ENCODE measurements at places on chromosomes 5 and 9.

DNA sequence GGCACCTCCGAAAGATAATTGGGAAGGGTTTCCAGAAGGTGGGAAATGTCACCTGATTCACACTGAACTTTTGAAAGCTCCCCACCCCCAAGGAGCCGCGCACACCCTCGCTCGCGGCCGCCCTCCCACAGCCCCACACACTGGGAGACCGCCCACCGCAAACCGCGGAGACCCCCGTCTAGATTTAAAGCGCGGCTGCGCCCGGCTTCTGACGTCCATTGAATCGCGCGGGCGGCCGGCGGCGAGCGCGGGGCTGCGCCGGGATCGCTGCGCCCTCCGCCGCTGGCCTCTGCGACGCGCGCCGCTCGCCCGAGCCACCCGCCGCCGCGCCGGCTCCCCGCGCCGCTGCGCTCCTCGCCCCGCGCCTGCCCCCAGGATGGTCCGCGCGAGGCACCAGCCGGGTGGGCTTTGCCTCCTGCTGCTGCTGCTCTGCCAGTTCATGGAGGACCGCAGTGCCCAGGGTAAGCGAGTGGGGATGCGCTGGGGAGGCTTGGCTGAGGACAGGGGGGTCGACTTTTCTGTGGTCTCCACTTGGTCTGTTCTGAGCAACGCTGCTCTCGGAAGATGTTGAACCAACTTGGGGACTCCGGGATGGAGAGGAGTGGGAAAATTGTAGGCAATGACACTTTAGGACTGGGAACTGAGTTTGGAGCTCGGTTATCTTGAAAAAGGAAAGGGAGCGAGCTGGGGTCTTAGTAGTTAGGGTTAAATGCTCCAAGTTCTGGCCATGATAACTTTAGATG is at the start of gene FST:
TSS of gene FST (plus strand) at position 214 of the 743 bp plus-strand sequence. CDS start at position 377, 163 bp downstream.
- no peak for DNase-seq

DNA sequence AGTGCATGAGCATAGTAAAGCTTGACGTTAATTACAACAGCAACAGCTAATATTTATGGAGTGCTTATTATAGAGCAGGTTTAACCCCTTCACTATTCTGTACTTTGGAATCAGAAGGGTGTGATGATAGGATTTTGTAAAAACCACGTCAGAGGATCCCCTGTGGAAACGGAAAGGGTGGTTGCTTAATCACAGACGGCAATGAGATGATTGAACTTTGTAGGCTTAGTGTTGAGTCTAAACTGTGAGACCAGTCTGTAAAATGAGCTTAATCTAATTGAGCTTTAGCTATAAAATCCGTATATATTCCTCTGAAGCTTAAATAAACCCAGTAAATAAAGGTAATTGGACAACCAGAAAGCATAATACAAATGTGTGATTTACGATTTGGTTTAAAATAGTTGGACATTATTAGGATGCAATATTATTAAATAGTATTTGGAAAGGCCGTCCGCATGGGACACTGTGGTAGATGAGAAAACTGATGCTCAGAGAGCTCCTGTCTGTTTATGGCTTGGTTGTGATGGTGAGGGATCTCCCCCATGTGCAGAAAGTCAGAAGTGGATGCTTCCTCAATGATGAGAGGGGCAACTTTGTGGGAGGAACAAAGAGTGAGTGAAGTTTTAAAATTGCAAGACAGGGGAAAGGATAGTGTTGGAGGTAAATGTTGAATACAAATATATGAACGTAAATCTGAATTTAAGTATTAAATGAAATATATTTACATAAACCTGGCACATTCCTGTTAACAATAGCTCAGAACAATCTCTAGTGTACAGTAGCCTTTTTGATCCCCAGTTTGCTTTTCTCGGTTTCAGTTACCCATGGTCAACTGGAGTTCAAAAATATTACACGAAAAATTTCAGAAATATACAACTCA is 23.4 kb upstream of the SCGB3A2 start:
- DNase-seq, result no peak

GRCh38 chr9:107794259-107794658 is 304.7 kb upstream of the KLF4 start:
- DNase-seq, result no peak

DNA sequence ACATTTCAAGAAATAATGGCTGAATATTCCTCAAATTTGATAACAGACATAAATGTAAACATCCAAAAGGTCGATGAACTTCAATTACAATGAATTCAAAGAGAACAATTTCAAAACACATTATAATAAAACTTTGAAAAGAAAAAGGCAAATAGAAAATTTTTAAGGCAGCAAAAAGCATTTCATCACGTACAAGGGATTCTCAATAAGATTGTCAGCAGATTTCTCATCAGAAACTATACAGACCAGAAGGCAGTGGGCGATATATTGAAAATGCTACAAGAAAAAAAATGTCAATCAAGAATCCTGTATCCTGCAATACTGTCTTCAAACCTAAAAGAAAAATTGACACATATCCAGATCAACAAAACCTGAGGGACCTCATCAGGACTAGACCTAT is 62.0 kb downstream of the EDIL3 start:
- DNase-seq, result no peak

DNA sequence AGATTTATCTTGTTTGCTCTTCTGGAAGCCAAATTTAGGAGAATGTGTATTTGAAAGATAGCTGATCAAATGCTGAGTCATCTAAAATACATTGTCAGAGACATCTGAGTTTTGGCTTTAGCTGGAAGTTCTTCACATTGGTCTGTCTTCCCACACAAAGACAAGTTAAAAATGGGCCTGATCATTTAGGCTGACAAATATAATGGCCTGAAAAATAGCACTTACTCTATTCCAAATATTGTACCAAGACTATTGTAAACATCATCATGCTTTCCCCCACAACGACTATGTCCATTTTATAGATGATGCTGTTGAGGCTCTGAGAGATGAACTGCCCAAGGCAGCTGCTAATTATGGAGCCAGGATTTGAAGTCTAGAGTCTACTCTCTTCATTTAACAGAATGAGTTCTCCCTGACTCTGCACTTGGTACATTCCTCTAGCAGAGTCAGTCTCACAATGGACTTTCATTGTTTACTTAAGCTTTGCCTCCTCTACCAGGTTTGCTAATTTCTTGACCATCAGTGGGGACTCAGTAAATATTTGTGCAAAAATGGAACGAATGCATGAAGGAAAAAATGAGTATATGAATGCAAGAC is 619.4 kb upstream of the KLF4 start:
- no peak for DNase-seq
